Articular chondrocyte of knee joint (primary cell): ENCODE measurements at places on chromosomes 3 and 15. TPM values are rescaled to one million over a fixed set of nuclear protein-coding genes. Genes with fewer than 3 reads are reported as not detected.

Gene CHRFAM7A
- 2.8 and 4.3 TPM in 2 replicates for total RNA-seq

Gene RHCG
- not detected in 2 replicates for total RNA-seq

Gene ADAMTS7
- 3.1 and 5.1 TPM in 2 replicates for total RNA-seq

Gene HGD
- 0.13 and 0.22 TPM in 2 replicates for total RNA-seq

Gene ACTL6A
- total RNA-seq, result 38.2 and 47.2 TPM in 2 replicates

Gene KLF15
- 1.5 and 2.2 TPM in 2 replicates for total RNA-seq

Gene CHRD
- 1.7 and 4.7 TPM in 2 replicates for total RNA-seq
